ENCODE measurements at places on chromosomes 11 and 22.

GRCh38 chr11:33884601-33885000 is 7.3 kb downstream of the LMO2 start:
- no peak for DNase-seq

- peak; percentile 4 for DNase-seq
Measured at GRCh38 chr11:16669799-16670415, 68.5 kb upstream of the C11orf58 start.

GRCh38 chr11:235609-235996 is 539 bp downstream of the SIRT3 start:
- peak; percentile 62 for DNase-seq

- no peak for DNase-seq
Measured at GRCh38 chr11:111494040-111494439, 18.1 kb downstream of the BTG4 start.

GRCh38 chr11:16785520-16786128 is 47.2 kb downstream of the C11orf58 start:
- DNase-seq, result peak; percentile 56

- DNase-seq, result no peak
Measured at GRCh38 chr22:44037519-44038375, 13.6 kb downstream of the PARVB start.

DNA sequence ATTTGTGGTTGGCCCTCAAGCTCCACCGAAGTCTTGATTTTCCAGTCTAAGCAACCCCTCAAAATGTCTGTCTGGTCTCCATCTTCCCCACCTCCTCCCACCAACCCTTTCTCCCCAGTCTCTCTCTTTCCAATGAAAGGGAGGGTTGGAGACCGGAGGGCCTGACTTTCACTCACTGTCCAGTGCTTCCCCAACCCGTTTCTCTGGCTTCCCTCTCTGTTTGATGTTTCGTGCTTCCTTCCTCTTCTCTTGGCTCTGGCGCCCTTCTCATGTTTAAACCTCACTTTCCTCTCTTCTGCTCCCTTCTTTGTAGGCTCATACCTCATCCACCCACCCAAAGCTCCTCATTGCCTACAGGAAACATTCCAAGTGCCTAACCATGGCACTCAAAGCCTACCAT is 11.1 kb upstream of the VPS37C start:
- DNase-seq, result no peak

GRCh38 chr11:13891911-13892310 is 70.6 kb upstream of the SPON1 start:
- peak; percentile 83 for DNase-seq

- no peak for DNase-seq
Measured at GRCh38 chr22:47432683-47433082, 670.2 kb downstream of the TBC1D22A start.

GRCh38 chr11:70526116-70527045 is 128.1 kb downstream of the CTTN start:
- no peak for DNase-seq

- peak; percentile 6 for DNase-seq
Measured at GRCh38 chr11:131246663-131247062, 123.8 kb upstream of the NTM start.

DNA sequence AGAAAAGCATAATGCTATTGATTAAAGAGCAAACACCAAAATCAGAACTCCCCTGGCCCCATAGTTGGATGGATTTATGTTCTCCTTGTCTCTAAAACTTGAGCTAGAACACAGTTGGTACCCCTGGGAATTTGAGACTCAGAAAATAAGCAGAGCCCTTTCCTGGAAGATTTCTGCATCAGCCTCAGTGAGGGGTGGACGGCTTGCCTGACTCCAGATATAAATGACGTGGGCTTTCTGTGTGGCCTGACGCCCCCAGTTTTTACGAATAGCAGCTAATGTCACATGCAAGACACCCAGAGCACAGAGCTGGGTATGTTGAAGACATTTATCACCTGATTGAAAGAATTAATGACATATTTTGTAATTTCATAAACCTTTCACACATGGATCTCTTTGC is 130.8 kb downstream of the TRIM29 start:
- no peak for DNase-seq

GRCh38 chr22:44242946-44243724 is 62.4 kb downstream of the PARVG start:
- DNase-seq, result no peak

DNA sequence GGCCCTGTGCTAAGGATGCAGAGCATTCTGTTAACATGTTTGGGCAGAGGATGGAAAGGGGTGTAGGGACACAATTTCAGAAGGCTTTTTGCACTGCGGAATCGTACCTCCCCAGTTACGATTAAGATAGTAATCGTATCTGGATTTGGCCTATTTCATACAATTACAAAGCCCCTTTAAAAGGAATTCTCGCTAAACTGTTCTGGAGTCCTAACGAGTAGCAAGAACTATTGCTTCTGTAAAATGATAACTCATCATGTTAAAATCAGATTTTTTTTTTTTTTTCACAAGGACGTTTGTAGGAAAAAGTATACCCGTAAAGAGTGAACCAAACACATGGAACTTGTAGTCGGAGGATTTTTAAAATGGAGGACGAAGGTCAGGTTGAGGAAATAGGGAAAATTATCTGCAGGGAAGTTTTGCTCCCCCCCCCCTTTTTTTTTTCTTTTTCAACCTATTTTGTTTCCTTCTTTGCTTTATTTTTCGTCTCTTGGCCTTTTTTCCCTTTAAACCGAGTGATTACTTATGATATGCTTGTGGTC is 934 bp downstream of the HSD17B12 start:
- DNase-seq, result no peak

DNA sequence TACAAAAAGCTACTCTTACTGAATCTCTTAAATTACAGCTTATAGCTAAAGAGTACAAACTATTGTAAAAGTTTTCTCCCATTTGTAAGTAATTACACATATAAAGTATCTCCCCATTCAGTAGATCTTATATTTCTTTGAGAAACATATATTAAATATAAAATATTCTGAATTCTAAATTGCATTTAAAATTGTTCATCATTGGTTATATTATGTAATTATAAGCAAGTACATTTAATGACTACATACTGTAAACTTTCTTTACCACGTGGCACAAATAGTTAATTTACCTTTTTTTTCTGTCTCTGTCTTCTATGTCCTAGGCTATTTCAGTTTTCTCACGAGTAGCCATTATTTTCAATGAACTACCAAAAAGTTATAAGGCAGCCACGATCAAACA is 101.2 kb upstream of the SERPIND1 start:
- no peak for DNase-seq

DNA sequence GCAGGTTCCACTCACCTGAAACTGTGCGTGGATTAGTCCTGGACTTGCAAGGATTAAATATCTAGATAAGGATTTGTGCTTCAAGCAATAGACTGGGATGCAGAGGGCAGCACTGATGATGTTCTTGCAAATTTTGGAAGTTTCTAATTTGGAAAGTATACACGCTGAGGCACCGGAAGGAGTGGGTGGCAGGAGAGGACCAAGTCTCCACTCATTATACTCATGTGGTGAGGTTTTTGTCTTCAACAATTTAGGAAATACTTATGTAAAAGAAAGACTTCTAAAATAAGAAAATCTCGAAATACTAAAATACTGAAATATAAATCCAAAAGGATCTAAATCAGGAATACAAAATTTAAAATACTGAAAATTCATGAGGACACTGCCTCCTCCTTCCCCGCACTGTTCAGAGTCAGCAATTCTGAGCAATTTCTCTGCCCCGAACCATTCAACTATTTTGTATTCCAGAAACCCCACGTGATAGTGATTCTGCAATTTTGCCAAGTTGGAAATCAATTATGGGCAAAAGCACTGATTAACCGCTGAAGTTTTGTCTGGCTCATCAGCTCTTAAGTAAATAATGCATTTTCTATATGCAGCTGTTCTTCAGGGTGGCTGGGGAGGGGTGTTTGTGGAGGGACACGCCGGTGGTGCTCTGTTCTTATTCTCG is 47.0 kb upstream of the CLMP start:
- no peak for DNase-seq

DNA sequence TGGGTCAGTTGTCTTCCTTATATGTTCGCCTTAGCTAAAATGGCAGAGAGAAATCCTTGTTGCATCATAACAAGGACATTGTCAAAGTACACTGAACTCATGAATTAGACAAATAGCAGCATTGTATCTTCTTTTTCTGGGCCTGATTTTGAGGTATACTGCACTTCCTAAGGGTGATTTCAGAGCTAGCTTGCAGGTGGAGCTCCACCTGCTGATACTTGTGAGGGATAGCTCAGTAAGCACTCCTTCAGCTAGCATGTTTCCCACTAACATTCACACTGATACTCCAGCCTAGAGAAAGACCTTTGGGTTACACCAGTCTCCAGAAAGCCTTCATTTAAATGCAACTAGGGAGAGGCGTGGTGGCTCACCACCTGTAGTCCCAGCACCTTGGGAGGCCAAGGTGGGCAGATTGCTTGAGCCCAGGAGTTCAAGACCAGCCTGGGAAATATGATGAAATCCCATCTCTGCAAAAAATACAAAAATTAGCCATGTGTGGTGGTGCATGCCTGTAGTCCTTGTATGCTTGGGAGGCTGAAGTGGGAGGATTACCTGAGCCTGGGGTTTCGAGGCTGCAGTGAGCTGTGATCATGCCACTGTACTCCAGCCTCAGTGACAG is 29.8 kb downstream of the JAM3 start:
- DNase-seq, result peak; percentile 56

DNA sequence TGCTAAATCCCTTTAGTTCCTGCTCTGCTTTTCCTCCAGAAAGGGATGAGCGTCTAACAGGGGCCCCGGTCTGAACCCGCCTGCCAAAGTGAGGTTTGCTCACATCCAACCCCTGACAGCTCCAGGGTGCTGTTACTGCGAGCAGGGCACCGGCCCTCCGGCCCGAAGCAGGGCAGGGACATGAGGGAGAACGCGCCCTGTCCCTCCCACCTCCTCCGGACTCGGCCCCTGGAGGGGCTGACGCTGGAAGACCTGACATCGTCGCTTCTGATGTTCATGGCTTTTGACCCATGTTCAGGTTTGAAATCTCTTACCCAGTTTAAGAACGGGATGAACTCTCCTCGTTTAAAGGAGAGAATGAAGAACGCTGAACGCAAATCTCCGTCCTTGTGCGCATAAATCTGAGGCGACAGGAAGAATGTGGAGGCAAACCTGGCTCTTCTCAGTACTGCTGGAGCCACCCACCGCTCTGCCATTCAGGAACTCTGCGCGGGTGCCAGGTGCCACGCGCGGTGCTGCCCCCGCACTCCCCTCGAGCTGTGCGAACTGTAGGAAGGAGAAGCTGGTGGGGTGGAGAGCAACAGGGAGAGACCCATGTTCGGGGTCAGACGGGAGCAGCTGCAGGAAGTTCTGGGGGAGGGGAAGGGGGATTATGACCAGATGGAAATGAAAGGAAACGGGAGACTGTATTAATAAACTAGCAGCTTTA is 826 bp upstream of the EEF1G start:
- DNase-seq, result no peak

GRCh38 chr11:9158898-9159391 is 67.5 kb upstream of the SCUBE2 start:
- no peak for DNase-seq

- DNase-seq, result peak; percentile 71
Measured at GRCh38 chr11:10606536-10607208, 38.2 kb upstream of the LYVE1 start.

- DNase-seq, result peak; percentile 68
Measured at GRCh38 chr22:24541681-24542515, 13.0 kb downstream of the GUCD1 start.

DNA sequence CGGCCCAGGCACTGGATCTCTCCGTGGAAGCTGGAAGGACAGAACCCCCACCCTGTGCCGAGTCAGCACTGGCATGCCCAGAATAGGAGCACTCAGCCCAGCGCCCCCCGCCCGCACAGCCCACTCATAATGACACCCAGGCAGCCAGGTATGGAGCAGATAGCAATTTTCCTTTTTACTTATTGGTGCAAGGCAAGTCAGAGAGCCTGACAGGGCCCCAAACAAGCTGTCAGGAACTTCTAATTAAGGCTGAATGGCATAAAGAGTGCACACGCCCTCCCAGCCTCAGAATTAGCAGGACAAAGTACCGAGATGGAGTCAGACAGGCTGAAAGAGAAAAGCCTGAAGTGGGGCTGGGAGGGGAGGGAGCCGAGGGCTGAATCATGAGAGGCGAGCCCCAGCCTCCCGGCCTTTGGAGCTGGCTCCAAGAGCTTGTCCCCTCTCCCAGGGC is 76.9 kb downstream of the DSCAML1 start:
- no peak for DNase-seq

- DNase-seq, result no peak
Measured at GRCh38 chr11:33692013-33692504, 8.6 kb downstream of the C11orf91 start.

- no peak for DNase-seq
Measured at GRCh38 chr11:2204361-2205213, 33.0 kb upstream of the TH start.

DNA sequence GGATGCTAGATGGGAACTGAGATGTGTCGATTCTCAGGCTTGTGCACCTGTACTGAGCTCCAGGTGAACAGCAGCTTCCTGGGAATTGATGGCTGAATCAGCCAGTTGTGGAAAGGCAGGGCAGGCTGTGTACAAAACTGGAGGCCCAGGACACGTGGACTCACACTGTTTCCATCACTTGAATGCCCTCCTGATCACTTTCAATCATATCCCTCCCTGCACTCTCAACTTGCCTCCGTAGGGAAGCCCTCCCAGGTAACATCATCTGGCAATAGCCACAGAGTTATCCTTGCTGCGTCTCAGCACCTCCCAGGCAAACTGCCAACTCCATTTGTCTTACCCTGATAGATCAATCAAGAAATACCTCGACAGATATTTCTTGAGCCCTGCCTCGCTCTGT is 10.1 kb downstream of the FAM83F start:
- no peak for DNase-seq

GRCh38 chr11:92702037-92702804 is 267.2 kb upstream of the MTNR1B start:
- no peak for DNase-seq

DNA sequence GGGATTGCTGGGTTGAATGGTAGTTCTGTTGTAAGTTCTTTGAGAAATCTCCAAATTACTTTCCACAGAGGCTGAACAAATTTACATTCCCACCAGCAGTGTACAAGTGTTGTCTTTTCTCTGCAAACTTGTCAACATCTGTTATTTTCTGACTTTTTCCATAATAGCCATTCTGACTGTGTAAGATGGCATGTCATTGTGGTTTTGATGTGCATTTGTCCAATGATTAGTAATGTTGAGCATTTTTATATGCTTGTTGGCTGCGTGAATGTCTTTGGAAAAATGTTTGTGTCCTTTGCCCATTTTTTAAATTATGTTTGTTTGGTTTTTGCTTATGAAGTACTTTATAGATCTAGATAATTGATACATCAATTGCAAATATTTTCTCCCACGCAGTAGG is 1025.0 kb downstream of the JRKL start:
- DNase-seq, result no peak

- no peak for DNase-seq
Measured at GRCh38 chr11:104823657-104824056, 74.6 kb downstream of the CASP12 start.
